ENCODE measurements at places on chromosomes 2 and 18.

DNA sequence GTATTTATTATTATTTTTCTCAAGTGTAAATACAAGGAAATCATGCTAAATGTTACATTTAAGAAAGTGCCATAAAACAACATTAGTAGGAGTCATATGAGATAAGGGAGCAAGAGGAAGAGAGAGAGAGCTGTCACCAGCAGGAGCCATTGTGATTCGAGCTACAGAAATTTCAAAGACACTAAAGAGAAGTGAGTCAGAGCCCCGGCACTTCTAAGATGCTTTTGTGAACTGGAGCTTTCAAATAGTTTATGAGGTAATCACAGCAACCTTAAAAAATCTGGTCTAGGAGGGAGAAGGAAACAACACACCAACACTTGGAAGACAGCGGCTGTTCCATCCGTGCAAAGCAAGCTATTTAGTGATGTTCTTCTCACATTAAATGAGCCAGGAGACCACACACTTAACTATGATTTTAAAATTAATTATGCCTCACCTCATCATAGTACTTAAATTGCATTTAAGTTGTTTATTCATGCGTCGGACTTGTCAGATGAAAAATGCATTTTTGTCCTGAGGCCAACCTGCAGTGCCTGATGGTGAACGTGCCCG, 382.7 kb upstream of the SALL3 start:
- no peak for DNase-seq

DNA sequence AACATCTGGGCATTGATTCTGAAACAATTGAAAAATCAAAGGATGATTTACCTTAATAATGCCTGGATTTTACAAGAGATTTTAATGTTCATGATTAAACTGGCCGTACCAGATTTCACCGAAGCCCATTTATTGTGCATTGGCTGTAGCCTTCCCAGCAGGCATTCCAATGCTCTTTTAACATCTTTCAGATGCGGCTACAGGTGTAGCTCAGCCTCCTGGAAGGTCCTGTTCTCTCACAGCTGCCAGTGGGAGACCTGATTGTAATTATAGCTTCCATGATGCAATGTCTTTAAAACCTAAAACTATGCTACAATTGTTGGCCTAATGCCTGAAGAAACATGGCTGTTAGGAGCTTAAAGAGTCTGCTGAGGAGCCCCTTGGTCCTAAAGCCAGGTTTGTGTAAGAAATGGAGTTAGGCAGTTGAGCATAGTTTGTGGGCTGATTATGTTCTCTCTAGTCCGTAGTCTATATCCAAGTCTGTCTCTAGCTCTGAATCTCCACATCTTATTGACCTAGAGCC, 147.4 kb downstream of the CERS6 start:
- DNase-seq, result no peak

- no peak for DNase-seq
These were observed 12.8 kb upstream of the IHH start for GRCh38 chr2:219073413-219074129.

- peak; percentile 14 for DNase-seq
These were observed 1.2 kb downstream of the ALK start for GRCh38 chr2:29920130-29920577.

- DNase-seq, result no peak
These were observed 5.3 kb upstream of the ORC2 start for GRCh38 chr2:200968735-200969134.

- DNase-seq, result no peak
These were observed 218.2 kb downstream of the HRH4 start for GRCh38 chr18:24678626-24679025.

- DNase-seq, result no peak
These were observed 57.4 kb downstream of the ADI1 start for GRCh38 chr2:3461801-3462492.
